ENCODE measurements at places on chromosomes 5 and 9. TPM values are rescaled to one million over a fixed set of nuclear protein-coding genes. Genes with fewer than 3 reads are reported as not detected.

GRCh38 chr5:78127875-78128274 lies 166.6 kb downstream of the AP3B1 start:
- DNase-seq: no peak

DNA sequence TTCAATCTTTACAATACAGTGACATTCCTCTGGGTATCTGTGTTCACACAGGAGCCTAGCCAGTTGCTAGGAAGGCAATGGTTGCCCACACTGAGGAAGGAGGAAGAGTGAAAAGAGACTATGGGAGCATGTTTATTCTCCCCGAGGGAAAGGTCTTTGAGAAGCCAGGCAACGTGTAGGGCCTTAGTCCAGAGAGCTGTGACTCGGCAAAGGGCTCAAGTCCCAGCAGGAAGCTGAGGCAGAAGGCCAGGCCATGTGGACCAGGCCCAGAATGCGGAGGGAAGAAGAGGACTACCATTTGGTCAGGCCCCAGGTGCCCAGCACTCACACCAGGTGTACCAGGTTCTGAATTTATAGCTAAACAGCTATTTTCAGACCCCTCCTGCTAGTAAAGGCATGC lies 136.6 kb upstream of the DMAC1 start:
- no peak for DNase-seq

GRCh38 chr9:106862821-106863720 lies at the start of gene ZNF462:
ZNF462 (plus strand) TSS chr9:106863166; CDS start chr9:106923384, 60,218 bp downstream.
- DNase-seq: peak; percentile 85

GRCh38 chr5:107232788-107233187 lies 437.9 kb downstream of the EFNA5 start:
- DNase-seq: no peak

Gene PCDHGB5
- 4.1 TPM for polyA plus RNA-seq

Gene SMIM33
- polyA plus RNA-seq: not detected

Gene SNCAIP
- polyA plus RNA-seq: 5.7 TPM

Gene SPATA31E1
- polyA plus RNA-seq: not detected
